KG1 (cell line): ENCODE measurements at places on chromosomes 5 and 9.
A peak's percentile ranks its signal among the peaks of the same experiment; 100 is the strongest.

- no peak for DNase-seq
Observed at GRCh38 chr5:132459983-132460838, 30.4 kb downstream of the IRF1 start.

- no peak for DNase-seq
Observed at GRCh38 chr5:11302663-11303062, 541.6 kb upstream of the DAP start.

GRCh38 chr5:44637916-44638869, 170.6 kb upstream of the MRPS30 start:
- DNase-seq, result no peak

- DNase-seq, result no peak
Observed at GRCh38 chr5:141654298-141654697, 3.1 kb upstream of the FCHSD1 start.

GRCh38 chr9:17185481-17186029, 50.7 kb downstream of the CNTLN start:
- DNase-seq, result no peak

DNA sequence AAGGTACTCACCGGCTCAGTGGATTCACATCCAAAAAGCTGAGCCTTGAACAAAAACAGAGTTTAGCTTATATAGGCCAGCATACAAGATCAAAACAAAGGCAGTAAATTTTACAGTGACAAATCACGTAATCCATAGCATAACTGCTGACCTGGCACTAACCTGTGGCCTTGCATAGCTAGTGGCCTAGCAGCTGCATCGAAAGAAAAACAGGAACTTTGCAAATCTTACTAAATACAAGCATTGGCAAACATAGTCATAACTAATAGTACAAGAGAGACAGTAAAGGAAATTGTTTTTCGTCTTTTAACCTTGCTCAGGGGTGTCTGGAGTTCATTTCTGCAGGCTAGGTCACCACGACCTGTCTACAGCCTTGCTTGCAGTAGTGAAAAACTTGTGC, 4.8 kb downstream of the HSDL2 start:
- DNase-seq, result peak; percentile 32

DNA sequence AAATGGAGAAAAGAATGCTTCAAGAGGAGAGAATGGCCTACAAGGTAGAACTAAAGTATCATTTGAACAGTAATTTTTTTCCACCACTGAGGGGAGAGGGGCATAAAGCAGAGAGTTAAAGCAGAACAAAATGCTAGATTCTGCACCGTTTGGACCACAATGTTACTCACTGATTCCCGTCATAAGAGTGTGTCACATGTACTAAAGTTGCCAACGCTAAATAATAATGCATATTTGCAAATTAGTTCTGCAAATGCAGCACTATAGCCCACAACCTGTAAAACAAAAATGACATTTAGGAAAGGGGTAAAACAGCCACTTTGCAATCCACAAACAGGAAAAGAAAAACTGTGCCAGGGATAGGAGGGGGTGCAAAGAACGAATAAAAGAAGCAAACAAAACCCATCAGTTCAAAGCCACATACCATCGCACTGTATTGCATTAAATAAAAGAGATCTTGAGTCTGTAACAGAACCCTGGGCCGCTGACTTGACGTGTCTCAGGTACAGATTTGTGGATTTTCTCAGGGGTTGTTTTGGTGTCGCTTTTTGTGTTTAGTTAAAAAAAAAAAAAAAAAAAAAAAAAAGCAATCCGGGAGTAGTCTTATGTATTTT, 7.7 kb upstream of the NFIB start:
- DNase-seq, result no peak

DNA sequence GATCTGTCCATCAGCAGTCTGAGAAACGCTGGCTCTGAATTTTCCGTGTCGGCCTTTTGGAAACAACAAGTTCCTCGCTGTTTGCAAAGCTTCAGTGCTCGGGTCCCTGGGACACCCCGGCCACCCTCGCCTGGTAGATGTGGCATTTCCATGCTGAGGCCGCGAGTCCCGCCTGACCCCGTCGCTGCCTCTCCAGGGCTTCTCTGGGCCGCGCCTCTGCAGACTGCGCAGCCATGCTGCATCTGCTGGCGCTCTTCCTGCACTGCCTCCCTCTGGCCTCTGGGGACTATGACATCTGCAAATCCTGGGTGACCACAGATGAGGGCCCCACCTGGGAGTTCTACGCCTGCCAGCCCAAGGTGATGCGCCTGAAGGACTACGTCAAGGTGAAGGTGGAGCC, 4.7 kb downstream of the NTNG2 start:
- DNase-seq, result no peak

DNA sequence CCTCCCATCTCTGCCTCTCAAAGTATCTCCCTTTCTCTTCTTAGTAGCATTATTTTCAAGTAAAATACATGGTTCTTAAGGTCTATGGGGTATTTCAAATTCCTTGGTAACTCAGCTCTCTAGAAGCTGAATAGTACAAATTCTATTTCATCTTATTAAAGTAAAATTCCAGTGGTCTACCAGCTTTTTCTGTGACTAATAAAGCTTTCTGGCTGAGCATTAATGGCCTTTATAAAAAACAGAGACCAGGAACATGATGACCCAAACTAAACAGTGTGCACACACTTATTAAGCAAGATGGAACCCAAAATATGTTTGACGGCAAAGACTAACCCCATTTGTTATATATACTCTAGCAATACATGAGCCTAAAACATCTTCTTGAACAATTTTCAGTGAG, 142.6 kb downstream of the OR2K2 start:
- DNase-seq, result no peak

- no peak for DNase-seq
Observed at GRCh38 chr5:169909945-169910344, 70.3 kb downstream of the INSYN2B start.

- no peak for DNase-seq
Observed at GRCh38 chr5:91182763-91183162, 200.4 kb downstream of the ARRDC3 start.

- DNase-seq, result no peak
Observed at GRCh38 chr9:93376411-93376810, 75.1 kb upstream of the FAM120A start.

DNA sequence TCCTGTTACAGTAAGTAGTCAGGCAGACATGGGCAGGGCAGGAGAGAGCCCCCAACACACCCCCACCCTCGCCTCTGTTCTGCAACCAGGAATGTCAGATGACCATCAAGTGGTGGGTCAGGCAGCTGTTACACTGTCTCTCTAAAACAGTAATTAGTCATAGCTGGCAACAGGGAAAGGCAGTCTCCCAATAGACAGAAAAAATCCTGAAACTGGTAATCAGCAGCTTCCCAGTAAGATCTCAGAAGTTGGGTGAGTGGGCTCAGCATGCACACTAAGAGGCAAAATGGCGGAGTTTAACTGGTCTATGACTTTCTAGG, 90.2 kb downstream of the C5orf15 start:
- DNase-seq, result no peak

- peak; percentile 65 for DNase-seq
Observed at GRCh38 chr5:79857714-79858409, 133.2 kb downstream of the MTX3 start.

- no peak for DNase-seq
Observed at GRCh38 chr9:21688108-21689102, 114.0 kb upstream of the MTAP start.

DNA sequence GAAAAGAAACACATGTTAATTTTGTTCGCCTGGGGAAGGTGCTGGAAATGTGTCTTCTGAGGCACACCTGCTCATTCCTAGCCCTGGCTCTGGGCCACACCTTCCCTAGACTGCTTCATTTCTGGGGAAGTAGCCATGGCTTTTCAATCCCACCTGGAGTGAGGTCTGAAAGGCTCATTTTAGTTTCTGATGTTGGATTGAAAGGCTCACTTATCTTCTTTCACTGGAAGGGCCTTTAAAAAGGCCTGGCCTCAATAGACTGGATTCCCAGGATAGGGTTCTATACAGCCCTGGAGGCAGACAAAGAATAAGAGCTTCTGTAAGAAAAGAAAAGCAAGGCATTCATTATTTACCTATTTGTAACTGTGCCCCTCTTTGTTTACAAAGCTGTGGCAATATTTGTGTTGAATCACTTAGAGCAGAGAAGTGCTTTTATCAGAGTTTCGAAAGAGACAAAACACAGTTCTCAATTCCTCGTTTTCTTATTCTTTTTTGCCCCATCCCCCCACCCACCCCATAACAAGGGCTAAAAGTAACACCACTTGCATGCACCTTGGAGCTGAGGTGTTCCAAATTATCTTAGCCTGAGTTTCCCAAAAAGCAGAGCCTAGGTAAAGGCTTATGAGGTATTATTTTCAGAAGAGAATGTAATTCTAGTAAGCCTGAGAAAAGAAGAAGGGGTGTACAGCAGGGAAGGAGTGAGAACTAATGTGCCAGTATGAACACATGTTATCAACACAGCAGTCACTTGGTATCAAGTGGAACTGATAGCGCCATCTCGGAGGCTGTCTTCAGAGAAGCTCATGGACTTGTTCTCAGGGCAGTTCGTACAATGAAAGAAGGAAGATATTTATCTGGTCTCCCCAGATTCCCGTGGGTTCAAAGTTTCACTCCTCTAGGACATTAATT, 413.1 kb downstream of the KCTD16 start:
- no peak for DNase-seq

- no peak for DNase-seq
Observed at GRCh38 chr9:125444166-125444565, 182.5 kb downstream of the GAPVD1 start.

GRCh38 chr5:3809455-3809854, 213.8 kb downstream of the IRX1 start:
- no peak for DNase-seq

GRCh38 chr9:114341152-114341830, 11.6 kb downstream of the ORM2 start:
- DNase-seq, result no peak

DNA sequence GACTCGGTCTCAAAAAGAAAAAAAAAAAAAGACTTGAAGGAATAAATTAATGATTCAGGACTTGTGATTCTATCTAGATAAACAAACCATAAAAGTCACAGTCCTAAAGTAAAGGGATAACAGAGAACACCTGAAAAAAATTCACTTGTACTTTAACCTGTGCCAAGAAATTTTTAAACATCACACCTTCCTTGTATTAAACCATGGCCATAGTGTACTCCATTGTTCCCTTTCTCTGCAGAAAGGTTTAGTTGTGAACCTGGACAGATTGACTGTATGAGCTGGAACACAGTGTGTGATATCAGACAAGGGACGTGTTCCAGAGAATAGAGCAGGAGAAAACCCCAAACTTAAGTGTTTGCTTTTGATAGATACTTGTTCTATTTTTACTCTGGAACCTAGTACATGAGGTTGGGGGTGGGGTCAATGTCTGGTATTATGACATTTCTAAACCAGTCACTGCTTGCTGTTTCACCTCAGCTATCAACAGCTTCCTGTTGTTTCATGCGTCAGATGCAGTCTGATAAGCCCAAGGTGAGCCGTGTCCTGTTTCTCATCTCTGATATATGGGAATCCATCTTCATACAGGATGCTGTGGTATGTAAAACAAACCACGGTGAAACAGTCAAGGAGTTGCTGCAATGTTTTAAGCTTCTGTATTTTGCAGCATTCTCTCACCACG, 62.5 kb upstream of the ITGA1 start:
- DNase-seq, result peak; percentile 3

DNA sequence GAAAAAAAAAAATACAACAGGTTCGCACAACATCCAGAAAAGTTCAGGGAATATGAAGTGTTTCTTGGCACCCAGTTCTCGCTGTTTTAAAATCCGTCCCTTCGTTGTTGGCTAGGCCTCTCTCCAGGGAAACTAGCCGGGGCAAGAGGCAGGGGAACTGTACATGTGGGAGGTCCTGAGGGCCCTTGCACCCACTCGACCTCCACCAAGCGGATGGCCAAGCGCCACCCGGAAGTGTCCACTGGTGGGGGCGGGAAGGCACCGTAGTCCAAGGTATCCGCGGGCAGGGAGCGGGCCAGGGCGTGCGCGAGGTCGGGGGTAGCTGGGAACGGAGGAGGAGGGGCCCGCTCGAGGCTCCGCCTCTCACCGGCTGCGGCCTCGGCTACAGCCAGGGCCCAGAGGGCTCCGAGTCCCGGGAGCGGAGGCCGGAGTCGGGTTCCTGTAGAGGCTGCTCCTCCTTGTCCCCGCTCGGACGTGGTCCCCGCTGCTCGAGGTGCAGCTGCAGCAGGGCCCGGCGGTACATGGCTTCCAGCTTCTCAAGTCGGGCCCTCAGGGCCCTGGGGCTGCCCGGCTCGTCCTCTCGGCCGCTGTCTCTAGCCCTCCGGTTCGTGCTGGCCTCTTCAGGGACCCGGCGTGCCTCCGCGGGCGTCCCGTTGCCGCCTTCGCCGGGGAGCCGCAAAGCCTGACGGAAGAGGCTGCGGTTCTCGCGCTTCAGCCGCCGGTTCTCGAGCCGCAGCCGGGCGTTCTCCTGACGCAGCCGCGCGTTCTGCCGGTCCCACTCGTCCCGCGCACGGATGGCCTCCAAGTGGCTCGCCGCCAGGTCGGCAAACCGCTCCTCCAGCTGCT, 720 bp downstream of the TUSC1 start:
- no peak for DNase-seq

DNA sequence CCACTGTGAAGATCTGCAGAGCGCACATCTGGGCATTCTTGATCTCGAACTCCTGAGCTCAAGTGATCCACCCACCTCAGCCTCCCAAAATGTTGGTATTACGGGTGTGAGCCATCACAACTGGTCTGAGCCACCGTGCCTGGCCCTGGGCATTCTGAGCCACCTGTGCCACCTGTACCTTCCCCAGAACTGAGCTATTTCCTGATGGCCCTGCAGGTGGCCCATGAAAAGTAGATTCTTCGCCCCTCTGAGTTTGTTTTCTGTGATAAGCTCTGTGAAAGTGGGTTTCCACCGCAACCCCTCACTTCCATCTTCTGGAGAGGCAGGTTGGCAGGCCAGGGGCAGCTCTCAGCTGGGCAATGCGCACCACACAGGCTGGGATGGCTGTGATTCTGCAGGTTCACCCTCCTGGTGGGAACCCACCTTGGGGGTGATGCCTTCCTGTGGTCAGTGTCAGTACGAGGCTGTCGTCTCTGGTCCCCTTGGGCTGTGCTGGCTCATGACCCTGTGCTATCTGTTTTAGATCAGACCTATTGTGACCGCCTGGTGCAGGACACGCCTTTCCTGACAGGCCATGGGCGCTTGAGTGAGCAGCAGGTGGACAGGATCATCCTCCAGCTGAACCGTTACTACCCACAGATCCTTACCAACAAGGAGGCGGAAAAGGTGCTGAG, 11.3 kb downstream of the CARD19 start:
- no peak for DNase-seq
